Kidney (tissue), 22 donors: ENCODE measurements at places on chromosomes 1 and 21.

GRCh38 chr1:42825036-42825851 is 8.0 kb upstream of the SVBP start:
- DNase-seq = no peak

GRCh38 chr1:119323216-119323982 is 45.2 kb upstream of the HAO2 start:
- no peak for DNase-seq

DNA sequence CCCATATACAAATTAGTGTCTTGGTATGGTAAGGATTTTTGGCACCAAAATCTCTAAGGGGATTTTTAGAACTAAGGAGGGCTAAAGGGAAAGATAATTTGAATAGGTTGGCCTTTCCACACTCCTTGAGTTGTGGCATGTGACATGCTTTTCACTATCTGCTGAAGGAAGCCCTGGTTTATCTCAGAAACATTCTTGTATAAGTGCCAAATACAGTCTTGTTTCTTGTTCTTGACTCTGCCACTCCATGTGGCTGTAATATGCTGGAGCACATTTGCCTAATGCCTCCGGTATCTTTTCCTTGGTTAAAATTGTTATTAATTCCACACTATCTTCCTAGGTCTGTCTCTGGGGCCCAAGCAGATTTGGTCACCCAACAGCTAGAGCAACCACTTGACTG is 457.0 kb downstream of the USP25 start:
- no peak for DNase-seq

DNA sequence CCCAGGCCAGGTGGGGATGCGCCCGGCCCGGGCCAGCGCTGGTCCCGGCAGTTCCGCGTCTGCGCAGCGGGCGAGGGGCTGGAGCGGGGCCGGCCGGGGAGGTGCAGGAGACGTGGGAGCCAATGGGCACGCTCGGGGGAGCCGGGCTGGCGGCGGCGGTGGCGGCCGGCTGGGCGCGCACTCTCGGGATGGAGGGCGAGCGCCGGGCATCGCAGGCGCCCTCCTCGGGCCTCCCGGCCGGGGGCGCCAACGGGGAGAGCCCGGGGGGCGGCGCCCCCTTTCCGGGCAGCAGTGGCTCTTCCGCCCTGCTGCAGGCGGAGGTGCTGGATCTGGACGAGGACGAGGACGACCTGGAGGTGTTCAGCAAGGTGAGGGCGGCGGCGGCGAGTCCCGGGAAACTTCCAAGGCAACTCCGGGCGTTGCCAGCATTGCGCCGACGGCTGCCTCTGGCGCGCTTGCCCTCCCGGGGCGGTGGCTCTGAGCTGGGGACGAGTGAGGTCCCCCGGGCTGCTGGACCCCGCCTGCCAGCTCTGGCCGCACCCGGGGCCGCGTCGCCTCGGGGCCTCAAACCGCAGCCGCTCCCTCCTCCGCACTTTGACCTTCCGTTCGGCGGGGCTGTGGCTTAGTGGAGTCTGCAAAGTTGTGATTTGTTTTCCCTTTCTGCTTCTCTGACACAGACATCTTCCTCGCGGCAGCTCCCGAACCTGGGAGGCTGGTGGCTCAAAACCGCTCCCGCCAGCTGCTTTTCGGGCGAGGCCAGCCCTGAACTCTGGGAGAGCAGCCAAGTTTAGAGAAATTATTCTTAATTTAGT is at the start of gene SNX7:
Gene SNX7, plus strand, starts transcription at position 178 of the 812 bp plus-strand sequence. Its CDS starts 11 bp downstream, at position 189.
- peak; percentile 90 for DNase-seq

DNA sequence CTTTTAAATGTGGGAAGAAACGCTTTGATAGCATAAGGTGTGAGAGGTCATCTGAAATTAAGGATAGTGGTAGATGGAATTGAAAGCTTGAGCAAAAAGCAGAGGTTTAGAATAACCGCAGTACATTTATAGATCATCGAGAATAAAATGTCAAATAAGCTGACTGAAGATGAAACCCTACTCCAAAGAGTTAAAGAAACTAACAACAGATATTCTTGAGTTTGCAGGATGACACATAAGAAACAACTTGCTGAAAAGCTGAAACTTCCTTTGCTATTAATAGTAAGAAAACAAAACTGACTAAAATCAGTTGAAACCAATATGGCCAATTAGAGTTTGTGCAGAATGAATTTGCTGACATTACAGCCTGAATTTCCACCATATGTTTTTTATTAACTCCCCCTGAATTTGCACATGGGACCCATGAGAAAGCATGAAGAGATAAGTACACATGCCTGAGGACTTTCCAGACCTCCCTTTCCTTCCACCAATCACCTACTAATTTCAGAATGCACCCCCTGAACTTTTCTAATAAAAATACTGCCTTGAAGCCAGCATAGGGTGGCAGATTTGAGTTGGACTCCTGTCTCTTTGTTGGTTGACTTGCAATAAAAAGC is 1.7 kb upstream of the C1orf185 start:
- DNase-seq = no peak

GRCh38 chr1:193404236-193404635 is 217.8 kb upstream of the B3GALT2 start:
- DNase-seq = no peak

DNA sequence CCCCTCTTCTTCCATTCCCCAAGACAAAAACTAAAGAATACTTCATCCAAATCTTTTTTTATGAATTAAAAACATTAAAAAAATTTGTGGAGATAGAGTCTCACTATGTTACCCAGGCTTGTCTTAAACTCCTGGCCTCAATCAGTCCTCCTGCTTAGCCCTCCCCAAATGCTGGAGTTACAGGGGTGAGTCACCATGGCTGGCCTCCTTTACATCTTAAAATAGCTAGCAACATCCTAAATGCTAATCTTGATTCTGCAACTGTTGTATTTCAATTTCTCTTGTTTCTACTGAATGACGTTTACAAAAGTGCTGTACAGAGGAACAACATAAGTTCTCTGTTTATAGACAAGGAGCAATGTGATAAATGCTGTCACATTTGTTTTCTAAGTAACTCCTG is 483.5 kb downstream of the ADGRL2 start:
- no peak for DNase-seq

GRCh38 chr1:223811634-223812101 is 34.1 kb downstream of the TP53BP2 start:
- peak; percentile 56 for DNase-seq

DNA sequence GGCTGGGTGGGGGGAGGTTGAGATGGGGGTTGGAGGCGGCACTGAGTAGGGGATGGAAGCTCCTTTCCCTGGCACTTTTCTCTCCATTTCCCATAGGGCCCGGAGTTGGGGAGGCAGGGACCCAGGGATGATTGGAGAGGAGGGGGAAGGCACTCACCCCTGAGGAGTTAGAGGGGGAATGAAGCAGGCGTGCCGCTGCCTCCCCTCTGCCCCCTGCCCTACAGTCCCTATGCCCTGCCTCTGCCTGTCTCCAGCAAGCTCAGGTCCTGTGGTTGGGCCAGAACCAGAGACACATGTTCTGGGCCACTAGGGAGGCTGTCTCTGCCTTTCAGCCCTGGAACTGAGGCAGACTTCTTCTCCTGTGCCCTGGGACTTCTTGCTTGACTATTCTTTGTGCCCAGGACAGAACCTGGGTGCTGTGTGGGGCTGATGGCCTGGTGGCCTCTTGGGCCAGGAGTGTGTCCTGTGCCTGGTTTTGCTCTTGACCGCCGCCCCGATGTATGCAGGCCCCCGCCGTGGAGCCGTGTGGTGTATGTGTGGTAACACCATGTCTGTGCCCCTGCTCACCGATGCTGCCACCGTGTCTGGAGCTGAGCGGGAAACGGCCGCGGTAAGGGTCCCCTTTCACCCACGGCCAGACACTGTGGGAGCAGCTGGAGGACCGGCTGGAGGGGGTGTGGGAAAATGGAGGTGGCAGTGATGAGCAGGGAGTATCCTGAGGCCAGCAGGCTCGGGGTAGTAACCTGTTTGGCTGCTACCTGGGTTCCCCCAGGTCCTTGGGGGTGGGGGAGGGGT is 1.4 kb downstream of the LYPLA2 start:
- no peak for DNase-seq

DNA sequence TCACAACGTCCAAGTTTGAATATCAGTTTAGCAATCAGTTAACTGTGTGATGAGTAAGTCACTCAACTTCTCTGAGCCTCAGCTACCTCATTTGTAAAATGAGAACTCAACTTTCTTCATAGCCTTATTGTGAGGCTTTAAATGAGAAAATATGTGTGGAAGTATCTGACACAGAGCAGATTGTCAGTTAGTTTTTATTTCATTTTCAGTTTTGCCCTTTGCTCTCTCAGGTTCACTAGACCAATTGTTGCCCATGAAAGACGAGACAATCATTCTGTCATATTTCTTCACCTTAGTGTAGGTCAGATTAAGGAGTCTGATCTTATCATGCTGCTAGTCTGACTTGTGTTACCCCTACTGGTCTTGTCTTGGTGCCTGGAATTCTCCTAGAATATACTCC is 232.8 kb upstream of the PTBP2 start:
- no peak for DNase-seq

DNA sequence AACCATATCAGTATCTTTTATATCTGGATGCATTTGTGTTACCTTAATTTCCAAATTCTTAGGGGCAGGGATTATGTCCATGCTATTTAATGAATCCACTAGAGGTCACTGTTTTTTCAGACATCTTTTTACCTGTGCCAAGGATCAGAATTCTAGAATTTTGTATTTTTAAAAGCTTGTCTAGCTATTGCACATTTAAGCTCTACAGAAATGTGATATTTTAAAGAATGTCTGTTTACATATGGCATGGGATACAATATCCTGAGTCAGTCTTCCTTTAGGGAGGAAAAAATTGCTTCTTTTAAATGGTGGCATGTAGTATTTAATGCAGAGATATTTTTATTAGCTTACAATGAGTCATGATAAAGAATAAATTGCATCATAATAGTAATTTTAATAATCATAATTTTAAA is 11.3 kb downstream of the RPAP2 start:
- peak; percentile 21 for DNase-seq

- DNase-seq = peak; percentile 85
Observed at GRCh38 chr1:94094469-94095111, 26.4 kb downstream of the ABCA4 start.

DNA sequence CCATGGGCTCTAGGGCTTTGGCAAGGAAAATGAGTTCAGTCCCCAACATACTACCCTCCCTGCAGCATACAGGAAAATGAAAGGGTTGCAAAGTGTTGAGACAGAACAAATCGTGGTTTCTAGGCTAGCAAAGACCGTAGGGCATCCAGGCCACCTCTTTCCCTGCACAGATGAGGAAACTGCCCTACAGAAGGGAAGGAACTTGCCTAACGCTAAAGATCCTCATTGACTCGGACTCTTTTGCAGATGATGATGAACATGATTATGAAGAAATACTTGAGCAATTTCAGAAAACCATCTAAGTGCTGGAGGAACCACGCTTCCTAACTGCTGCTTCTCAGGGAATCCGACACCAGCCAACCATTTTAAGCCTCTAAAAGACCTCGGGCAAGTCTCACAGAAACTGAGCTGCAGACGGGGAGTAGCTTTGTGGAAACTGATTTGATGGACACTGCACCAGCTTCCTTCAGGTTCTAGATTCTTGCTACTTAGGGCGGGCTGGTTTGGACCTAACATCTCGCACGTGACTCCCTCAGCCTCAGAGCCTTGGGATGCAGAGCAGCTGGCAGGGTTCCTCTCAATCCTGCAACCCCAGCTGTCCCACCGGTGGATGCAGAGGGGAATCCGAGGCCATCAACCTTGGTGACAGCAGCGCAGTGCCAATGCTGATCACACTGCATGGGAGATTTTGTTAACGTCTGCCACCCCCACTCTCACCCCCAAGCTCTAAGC is 13.4 kb downstream of the THEMIS2 start:
- no peak for DNase-seq

DNA sequence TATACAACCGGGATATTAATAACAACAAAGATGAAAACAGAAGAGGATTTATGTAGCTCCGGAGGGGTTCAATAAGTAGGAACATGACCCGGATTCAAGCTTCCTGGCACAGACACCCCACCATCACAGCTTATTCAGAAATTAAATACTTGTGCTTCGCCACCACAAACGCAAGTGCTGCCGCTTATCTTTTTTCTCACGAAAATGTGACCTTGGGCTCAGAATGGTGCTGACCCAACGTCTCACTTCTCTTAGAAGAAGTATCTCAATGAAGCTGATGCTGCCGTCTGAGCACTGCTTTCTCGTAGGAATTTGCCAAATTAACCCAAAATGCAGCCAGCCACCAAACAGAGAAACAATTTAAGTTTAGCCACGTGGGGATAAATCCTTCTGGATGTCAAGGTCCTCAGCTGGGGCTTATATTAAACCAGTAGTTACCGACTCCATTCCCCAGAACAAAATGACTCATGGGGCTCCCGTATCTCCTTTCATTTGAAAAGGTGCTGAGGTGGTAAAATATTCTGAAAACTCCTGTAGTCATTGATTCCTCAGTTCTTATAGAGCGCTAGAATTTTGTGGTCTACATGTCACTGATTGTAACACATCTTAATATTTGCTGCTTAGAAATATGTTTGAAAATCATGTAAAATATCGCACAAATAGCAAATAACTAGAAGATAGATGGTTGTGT is 466.7 kb downstream of the SMYD3 start:
- no peak for DNase-seq

DNA sequence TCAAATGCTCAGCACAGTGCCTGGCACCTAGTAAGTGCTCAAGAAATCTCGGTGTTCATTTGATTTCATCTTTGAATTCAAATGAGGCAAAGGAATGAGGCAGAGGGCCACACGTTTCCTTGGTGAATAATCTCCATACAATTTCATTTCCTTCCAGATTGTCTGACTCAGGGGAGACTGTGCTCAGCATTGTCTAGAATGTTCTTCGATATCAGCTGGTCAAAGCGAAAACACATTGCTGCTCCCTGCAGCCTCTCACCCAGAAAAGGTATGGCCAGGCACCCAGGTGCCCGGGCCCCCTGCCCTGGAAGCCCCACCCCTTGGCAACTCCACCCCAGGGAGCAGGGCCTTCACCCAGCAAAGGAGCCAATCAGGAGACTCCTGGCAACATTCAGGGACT is 55.8 kb downstream of the FBXO2 start:
- DNase-seq = no peak

DNA sequence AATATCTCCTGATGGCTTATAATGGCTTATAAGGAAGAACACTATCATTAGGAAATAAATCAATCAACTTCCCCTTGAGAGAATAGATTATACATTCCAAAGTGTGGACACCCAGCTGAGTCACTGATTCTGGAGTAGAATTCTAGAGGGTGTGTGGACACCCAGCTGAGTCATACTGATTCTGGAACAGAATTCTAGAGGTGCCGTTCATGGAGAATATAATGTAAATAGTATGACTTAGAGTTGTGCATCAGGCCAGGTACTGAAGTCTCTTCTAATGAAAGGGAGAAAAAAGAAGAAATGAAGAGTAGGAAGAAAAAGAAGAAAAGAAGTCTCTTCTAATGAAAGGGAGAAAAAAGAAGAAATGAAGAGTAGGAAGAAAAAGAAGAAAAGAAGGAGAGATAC is 2.4 kb upstream of the USP33 start:
- no peak for DNase-seq

- DNase-seq = no peak
Observed at GRCh38 chr1:87644579-87645190, 316.0 kb downstream of the LMO4 start.

GRCh38 chr1:180851995-180852887 is 60.5 kb upstream of the KIAA1614 start:
- DNase-seq = no peak
